ENCODE measurements at places on chromosomes 13 and 19.

DNA sequence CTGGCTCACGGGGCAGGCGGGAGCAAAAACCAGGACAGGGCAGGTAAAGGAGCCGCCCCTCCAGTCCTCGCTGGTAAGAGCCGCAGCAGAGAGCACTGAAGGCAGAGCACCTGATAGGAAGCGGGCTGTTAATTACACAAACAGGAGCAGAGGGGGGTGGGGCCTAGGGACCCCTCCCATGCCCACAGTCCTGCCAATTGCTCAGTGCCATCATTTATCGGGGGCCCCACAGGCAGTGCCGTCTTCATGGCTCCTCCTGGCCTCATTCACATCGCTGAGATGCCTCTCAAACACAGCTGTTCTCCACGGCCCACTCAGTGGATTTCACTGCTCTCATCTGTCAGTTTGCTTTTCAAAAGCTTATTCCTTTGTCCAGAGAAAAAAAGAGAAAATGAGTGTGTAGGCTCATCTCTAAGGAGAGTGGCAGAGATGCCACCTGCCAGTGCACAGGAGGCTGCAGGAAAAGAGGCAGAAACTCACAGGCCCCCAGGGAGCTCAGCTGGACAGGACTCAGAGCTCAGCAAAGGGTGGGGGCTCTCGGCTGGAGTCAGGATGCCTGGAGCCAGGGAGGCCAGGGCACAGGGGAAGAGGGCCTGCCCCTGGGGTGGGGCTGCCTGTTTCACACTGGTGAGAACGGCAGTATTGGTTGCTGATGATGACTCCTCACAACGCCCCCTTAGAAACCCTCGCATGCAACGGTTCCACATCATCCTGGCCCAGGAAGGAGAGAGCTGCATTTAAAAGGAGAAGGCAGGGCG lies 174.6 kb downstream of the COL4A1 start:
- DNase-seq = no peak

GRCh38 chr19:19305066-19305465 lies 15.2 kb downstream of the SUGP1 start:
- no peak for DNase-seq

DNA sequence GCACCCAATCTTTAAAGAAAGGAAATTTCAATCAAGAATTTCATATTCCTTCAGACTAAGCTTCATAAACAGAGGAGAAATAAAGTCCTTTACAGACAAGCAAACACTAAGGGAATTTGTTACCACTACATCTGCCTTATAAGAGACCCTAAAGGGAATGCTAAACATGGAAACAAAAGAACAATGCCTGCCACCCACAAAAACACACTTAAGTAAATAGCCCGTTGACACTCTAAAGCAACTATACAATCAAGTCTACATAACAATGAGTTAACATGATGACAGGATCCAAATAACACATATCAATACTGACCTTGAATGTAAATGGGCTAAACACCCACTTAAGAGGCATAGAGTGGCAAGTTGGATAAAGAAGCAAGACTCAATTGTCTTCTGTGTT lies 1056.9 kb upstream of the ATXN8OS start:
- DNase-seq = no peak

- no peak for DNase-seq
These were observed 18.4 kb upstream of the KPNA3 start for GRCh38 chr13:49810567-49811526.

DNA sequence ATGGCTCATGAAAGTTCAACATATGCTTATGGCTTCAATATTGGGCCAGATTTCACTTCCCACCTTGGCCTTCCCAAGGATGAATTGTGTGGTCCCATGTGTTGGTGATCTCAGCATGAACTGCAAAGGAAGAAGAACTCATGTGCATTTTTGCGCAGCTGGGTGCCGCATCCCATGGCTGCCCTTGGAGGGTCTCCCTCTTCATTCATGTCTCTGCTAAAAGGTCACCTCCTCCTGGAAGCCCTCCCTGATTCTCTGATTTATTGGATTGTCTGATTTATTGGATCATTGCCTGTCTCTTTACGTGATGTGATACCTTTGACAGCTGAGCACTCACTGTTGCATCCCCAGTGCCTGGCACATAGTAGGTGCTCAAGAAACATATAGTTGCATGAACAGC lies 1.7 kb upstream of the CYP4F8 start:
- DNase-seq = no peak
